ENCODE measurements at places on chromosomes 16 and 17.
A peak's percentile ranks its signal among the peaks of the same experiment; 100 is the strongest.

- DNase-seq = peak; percentile 72
Measured at GRCh38 chr16:15434425-15435215, at the start of gene BMERB1. Gene BMERB1 (plus strand): TSS chr16:15434588. CDS start chr16:15434654, 66 bp downstream.

DNA sequence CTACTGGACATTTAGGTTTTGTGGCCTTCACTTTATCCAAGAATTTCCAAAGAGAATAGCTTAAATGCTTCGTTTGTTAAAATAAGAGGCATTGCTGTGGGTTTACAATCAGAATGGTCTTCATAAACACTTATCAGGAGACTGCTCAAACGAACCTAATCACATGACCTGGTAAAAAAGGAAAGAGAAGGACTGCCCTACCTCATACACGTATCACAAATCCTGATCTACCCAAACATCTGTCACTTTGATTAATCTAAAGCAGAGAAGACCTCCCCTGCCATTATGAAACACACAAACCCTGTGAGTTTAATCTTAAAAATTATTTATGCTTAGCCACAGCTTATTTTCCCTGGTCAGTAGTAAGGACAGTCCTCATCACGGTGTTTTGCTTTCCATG, 76.6 kb downstream of the PARN start:
- DNase-seq = no peak

DNA sequence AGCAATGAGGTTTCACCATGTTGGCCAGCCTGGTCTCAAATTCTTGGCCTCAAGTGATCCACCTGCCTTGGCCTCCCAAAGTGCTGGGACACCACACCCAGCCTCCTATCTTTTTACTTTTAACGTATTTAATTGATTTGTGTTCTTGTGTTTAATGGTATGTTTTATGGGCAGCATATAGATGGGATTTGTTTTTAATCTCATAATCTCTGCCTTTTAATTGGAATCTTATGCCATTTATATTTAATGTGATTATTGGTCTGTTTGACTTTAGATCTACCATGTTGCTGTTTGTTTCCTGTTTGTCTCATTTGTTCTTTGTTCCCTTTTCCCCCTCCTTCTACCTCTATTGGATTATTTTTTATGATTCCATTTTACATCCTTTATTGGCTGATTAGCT, 12.2 kb downstream of the SLC26A11 start:
- no peak for DNase-seq

GRCh38 chr17:9002227-9002605, 19.1 kb upstream of the NTN1 start:
- no peak for DNase-seq

DNA sequence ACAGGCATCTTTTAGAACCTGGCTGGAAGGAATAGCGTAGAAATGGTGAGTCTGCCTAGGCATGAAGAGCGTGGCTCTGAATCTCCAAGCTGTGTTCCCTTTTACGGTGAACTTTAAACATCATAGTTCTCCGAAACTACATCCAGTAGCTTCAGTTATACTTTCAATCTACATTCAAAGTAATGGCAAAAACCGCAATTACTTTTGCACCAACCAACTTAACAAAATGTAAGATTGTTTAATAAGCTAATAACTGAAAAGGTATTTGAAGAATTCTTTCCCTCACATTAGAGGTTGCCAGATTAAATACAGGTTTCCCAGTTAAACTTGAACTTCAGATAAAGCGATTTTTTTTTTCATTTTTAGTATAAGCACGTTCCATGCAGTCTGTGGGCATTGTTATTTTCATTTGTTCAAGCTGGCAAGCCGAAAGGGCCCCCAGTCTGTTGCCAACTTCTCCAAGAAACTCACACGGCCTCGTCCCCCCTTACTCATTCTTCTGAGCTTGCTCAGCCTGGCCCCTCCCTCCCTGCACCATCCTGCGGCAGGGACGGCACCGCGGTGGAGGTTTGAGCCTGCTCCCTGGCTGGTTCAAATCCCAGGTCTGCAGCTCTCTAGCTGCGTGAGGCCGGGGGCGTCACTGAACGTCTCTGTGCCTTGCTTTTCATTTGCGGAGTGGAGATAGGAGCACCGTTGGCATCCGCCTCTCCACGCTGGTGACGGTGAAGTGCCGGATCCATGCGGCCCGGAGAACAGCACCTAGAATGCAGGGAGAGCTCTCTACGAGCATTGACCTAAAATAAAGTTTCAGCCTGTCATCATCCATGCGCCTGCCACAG, 3.5 kb upstream of the MTHFSD start:
- no peak for DNase-seq

GRCh38 chr16:27460663-27461482, 58.9 kb downstream of the IL21R start:
- DNase-seq = no peak

DNA sequence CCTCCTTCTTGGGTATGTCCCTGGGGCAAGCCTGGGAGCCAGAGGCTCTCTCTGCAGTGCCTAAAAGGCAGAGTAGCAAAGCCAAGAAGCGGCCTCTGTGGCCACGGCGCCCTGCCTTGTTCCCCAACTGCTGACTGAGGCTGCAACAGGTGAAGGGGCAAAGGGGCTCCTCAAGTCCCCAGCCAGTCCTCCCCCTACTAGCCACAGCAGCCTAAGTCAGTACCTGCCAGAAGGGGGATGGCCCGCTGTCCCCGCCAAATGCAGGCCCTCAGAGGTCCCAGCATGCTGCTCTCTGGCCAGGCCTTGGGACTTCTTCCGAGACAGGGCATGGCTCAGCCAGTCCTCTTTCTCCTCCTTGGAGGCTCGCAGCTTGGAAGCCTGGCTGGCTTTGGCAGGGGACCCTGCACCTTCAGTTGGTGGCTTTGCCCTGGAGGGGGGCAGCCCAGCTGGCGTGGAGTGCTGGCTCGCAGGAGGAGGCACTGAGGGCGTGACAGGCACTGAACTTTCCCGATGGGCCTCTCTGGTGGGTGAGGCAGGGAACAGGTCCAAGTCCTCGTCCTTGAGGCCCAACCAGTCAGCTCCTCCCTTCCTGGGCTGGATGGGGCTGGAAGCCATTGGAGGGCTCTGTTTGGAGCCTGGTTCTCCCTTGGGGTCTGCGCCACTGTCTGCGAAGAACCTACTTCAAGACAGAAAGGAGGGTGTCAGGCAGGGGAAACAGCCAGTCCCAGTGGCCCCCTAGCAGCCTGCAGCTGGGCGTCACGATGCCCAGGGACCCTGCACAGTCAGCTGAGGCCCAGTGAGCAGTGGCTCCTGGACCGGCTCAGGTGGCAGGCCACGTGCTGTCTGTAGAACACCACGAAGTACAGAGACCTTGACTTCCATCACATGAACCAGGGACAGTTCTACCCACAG, 17.6 kb downstream of the FBF1 start:
- DNase-seq = no peak

DNA sequence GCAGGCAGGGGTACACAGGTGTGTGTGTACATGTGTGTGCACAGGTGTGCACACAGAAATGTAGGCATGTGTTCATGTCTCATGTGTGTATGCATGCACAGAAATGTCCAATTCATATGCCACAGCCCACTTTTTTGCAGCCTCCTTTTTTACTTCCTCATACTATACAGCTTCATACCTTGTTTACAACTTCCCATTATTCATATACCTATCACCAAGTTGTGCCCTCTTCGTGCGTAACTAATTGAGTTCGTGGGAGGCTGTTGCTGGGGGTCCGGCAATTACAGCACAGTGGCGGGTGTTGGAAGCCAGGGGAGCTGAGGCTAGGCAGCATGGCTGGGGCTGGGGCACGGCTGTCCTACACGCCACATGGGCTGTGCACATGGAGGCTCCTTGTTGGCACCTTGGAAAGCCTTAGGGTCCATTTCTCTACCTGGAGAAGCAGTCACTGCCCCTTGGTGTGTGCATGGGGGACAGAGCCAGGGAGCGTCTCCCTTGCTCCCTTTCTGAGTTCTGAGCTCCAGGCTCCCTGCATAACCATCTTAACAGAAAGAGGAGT, 266.7 kb downstream of the ENGASE start:
- DNase-seq = no peak

DNA sequence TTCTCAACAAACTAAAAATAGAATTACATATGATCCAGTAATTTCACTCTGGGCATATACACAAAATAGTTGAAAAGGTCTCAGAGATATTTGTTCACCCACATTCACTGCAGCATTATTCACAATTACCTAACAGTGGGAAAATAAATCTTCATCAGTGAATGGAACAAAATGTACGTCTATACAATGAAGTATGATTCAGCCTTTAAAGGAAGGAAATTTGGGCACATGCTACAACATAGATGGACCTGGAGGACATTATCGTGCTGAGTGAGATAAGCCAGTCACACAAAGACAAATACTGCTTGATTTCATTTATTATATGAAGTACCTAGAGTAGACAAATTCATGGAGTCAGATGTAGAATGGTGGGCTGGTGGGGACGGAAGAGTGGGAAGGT, 47.0 kb downstream of the MFSD11 start:
- no peak for DNase-seq

DNA sequence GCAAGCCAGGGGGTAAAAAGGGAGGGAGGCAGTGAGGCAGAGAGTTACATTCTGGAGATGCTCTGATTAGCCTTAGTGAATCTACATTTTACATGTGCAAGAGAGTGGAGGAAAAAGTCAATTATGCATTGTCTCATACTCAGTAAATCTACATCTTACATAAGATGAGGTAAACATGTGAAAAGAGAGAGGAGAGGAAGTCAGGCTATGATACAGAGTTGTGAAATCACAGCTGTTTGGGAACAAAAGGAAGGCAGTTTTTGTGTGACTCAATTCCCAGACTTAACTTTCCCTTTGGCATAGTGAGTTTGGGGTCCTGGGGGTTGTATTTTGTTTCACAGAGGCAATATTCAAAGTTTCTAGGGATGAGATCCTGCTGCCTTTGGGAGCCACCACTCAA, 67.8 kb downstream of the GP2 start:
- DNase-seq = no peak

GRCh38 chr17:46061435-46061834, 62.4 kb downstream of the STH start:
- no peak for DNase-seq

GRCh38 chr16:88453217-88453531, at the start of gene ZFPM1:
Gene ZFPM1 (plus strand): TSS chr16:88453280. CDS start chr16:88453639, 359 bp downstream.
- no peak for DNase-seq

GRCh38 chr16:49275050-49275730, 6.4 kb downstream of the CBLN1 start:
- no peak for DNase-seq

DNA sequence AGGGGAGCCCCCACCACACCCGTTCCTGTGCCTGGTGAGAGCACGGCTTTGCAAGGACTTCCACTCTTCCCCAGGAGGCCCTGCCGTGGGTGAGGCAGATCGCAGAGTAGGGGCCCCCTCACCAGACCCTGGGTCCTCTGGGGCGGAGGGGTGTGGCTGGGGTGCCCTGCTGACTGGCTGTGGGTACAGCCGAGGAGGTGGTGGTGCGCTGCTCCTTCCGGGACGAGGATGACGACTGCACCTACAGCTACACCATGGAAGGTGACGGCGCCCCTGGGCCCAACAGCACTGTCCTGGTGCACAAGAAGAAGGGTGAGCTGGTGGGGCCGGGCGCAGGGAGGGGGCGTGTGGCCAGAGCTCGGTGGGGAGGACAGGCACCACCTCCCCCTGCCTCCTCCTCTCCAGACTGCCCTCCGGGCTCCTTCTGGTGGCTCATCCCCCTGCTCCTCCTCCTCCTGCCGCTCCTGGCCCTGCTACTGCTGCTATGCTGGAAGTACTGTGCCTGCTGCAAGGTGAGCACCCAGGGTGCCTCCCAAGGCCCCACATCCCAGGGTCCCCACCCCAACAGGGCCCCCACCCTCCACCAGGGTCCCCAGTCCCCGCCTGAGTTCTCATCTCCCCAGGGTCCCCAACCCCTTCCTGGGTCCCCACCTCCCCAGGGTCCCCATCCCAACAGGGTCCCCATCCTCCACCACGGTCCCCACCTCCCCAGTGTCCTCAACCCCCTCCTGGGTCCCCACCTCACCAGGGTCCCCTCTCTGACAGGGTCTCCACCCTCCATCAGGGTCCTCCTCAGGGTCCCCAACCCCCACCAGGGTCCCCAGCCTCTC, 16.1 kb downstream of the ITGB4 start:
- DNase-seq = no peak
